ENCODE measurements at places on chromosomes 1 and 21.

GRCh38 chr1:88736633-88737248, 52.7 kb downstream of the PKN2 start:
- DNase-seq: peak; percentile 73

DNA sequence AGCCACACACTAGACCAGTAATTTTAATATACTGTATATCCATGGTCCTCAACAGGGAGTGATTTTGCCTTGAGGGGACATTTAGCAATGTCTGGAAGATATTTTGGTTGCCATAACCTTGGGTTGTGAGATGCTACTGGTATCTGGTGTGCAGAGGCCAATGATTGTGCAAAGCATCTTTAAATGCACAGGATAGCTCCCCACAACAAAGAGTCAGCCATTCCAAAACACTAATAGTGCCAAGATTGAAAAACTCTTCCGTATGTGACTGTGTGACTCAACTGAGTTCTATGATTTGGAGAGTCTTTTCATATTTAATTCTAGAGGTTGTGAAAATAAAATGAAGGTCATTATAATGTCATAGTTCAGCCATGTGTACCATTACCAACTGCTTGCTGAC, 141.4 kb upstream of the CACYBP start:
- no peak for DNase-seq

- DNase-seq: no peak
Observed at GRCh38 chr1:43769350-43769908, 62.1 kb downstream of the ST3GAL3 start.

DNA sequence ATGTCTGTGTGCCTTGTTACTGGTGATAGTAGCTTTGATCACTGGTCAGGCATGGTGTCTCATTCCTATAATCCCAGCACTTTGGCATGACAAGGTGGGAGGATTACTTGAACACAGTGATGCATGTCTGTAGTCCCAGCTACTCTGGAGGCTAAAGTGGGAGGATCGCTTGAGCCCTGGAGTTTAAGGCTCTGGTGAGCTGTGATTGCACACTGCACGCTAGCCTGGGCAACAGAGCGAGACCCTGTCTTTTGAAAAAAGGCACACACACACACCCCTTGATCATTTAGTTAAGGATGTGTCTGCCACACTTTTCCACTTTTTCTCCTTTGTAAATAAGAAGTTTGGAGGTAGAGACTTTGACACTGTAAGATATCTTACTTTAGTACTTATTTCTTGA, 15.1 kb downstream of the MIGA1 start:
- no peak for DNase-seq

DNA sequence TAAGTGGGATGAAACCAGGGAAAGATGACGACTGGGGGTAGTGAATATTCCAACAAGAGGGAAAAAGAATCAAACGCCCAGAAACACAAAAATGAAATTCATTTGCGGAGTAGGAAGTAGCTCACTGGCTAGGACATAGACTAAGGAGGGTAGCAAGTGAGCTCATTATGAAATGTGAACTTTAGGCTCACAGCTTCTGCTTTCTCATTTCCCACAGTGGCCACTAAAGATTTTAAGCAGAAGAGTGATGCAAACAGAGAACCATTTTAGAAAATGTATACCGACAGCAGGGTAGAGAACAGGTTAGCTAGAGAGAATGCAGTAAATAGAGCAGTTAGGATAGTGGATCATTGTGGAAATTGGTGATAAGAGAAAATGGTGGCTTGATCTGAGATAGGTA, 3.5 kb downstream of the CD48 start:
- no peak for DNase-seq

- no peak for DNase-seq
Observed at GRCh38 chr1:243483071-243483771, 227.4 kb downstream of the SDCCAG8 start.

GRCh38 chr1:15246960-15247614, at the start of gene FHAD1:
FHAD1 (plus strand) TSS chr1:15247223; CDS start chr1:15251785, 4,562 bp downstream.
- peak; percentile 13 for DNase-seq

All from hematopoietic multipotent progenitor cell treated with erythropoietin and hydrocortisone succinate and interleukin-3 and kit ligand, for 17 days (in vitro differentiated cells).